ENCODE measurements at places on chromosomes 5 and 9.
A peak's percentile ranks its signal among the peaks of the same experiment; 100 is the strongest.

GRCh38 chr9:133813749-133814585 is 75.8 kb upstream of the SARDH start:
- no peak for DNase-seq

- no peak for DNase-seq
Observed at GRCh38 chr9:31336386-31336785, 1048.1 kb upstream of the ACO1 start.

- no peak for DNase-seq
Observed at GRCh38 chr5:122435761-122436160, 123.7 kb downstream of the SNCAIP start.

- DNase-seq, result peak; percentile 68
Observed at GRCh38 chr9:120931231-120932085, 4.9 kb upstream of the TRAF1 start.

DNA sequence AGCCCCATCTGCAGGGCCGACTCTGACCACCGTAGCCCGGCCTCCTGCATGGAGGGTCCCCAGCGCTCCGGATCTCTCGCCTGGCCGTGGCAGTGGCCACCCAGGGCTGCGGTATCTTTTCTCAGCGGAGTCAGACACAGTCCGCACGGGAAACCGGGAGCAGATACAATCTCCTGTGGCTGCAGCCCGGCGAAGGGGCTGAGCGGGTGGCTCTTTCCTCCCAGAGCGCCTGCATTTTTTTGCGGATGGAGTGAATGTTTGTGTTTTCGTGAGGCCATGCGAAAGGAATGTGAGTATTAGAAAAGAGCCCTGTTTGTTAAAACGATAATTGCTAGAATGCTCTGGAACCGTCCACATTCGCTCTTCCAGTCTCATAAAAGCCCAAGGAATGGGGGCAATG is 53.4 kb upstream of the PTCH1 start:
- DNase-seq, result no peak
